ENCODE measurements at places on chromosomes 3 and 15. TPM values are rescaled to one million over a fixed set of nuclear protein-coding genes. Genes with fewer than 3 reads are reported as not detected.

DNA sequence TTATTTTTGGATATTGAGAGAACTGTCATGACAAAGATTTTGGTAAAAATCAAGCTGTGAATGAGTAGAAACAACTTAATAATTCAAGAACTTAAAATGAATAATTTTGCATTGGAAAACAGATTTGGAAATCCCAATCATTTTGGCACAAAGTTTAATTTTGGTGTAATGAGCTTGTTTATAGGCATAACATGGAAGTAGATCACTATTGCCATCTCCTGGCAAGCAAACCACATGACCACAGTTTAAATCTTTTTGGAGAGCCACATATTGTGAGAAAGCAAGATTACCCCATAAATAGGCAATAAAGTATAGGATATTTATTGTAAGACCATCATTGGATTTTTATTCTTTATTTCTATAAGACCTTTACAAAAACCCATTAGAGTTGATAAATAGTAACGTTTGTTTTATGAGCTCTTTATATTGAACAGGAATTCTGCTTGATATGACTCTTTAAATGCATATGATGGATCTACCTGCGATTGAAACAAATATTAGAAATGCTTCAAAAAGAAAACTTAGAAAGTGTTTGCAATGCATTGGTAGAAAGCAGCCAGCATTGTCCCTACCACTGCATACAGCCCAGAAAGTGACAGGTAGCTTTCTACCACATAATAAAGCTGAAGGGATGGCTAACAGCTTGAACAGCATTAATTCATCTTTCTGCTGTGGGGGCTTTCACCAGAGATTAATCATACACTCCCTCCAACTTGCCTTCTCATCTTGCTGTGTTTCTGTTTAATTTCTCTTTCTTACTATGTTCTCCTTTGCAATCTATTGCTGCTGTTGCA lies 766.8 kb downstream of the TBL1XR1 start:
- no peak for DNase-seq

Gene TRH
- not detected for total RNA-seq

DNA sequence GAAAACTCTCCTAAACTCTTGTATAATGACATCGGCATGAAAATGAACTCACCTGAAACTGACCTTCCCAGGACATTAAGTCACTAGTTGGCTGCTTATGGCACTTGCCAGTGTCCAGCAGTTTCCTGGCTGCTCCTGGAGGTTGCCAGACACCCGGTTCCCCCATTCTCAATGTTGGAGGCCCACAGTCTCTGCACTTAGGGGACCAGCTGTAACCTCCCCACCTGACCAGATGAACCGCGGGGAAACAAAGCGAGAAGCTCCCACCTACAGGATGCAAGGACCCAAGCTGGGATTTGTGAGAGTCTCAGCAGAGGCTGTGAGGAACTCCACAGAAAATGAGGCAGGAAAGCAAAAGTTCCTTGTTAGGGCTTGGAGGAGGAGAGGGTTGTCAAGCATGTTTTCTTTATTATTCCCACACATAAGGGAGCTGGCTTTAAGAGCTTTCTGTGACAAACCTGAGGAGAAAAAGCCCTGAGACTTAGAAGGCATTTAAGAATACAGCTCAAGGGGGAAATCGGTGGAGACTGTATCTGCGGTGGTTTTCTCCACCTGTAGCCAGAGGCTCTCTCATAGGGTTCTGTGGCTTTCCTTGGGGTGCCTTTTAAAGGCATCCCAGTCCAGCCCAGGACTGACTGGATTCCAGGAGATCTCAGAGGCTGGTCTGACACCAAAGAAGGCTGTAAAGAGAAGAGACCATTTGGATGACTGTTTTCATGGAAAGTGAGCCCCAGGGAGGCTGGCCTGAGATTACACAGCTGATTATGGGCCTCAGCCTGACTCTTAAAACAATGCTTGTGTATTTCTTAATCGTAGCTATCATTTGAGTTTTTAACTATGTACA lies 4.6 kb downstream of the TPM1 start:
- no peak for DNase-seq

Gene ADAMTS17
- total RNA-seq, result 46.9 TPM

DNA sequence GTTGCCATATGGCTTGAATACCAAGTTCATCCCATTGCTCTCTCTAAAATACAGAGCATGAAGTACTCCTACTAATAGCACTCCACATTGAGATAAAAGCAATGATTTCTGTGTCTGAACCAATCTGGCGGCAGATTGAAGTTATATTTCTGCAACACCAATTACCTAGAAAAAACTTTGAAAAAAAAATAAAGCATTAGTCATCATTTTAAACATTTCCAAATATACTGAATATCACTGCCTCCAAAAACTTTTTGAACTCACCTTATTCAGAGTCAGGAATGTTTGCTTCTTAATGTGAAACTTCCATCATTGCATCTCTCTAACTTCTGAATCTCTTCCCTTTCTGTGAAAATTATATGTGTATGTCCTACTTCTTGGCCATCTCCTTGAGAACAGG lies 540.5 kb downstream of the GRM7 start:
- no peak for DNase-seq

DNA sequence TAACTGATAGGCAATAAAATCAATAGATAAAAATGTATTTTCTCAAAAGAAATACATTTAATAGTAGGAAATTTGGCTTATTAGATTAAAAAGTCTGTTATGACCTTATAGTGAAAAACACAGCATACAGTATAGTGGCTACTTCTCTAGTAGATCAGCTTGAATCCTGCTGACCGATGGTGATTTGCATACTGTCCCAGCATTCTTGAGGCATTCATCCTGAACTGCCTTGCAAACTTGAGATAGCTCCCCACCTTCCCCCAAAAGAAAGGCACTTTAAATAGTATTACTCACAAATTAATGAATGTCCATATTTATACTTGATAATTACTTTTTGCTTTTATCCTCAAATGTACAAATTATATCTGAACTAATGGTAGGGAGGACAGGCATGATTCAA lies 6.7 kb downstream of the CHMP2B start:
- no peak for DNase-seq

DNA sequence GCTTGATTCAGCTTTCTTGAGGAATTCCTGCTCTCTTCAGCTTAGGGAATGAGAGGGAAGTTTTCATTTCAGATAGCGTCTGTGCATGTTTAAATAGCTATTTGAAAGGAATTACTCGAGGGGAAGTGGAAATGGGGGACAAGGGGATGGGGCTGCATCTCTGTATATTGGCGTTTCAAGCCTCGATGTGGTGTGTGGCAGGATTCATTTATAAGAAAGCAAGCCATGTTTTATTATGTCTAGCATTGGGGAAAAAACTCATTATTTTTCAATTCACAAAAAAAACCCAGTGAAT lies 1.0 kb downstream of the ATP2C1 start:
- no peak for DNase-seq

- DNase-seq, result no peak
Observed at GRCh38 chr15:84656972-84657371, 1.0 kb downstream of the NMB start.

Gene ARPC4
- 53.3 TPM for total RNA-seq

Gene TERC
- total RNA-seq, result 55.1 TPM

DNA sequence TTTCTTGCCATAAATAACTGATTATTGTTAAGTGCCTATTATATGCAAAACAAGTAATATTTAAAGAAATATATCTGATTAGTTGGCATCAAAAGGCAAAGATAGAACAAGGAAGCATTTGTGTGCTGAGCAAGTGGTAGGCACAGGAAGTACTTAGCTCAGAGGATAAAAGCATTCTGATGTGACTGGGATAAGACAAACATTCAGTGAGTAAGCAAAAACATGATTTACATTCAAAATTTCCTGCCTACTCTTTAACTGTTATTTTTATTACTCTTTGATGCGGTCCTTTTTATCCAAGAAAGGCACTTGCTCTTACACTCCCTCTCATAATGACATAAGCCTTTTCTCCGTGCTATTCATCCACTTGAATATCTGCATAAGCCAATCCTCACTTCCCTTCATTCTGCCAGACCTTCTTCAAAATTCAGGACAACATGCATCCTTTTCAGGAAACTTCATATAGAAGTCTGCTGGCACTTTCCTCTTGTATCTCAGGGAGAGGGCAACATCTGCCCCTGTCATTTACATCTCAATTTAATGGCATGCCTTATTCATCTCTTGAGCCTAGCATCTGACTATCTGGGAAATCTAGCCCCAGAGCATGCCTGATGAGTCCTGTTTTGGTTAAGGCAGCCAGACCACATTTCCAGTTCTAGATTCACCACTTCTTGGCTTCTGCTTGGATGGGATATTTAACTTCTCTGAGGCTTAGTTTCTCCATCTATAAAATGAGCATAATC lies 478.2 kb upstream of the ROBO2 start:
- no peak for DNase-seq

- DNase-seq, result no peak
Observed at GRCh38 chr15:99450896-99451358, 114.9 kb upstream of the MEF2A start.

Gene PLS1
- 12.2 TPM for total RNA-seq

Gene ACTR8
- total RNA-seq, result 16.7 TPM

Gene WDR93
- not detected for total RNA-seq

DNA sequence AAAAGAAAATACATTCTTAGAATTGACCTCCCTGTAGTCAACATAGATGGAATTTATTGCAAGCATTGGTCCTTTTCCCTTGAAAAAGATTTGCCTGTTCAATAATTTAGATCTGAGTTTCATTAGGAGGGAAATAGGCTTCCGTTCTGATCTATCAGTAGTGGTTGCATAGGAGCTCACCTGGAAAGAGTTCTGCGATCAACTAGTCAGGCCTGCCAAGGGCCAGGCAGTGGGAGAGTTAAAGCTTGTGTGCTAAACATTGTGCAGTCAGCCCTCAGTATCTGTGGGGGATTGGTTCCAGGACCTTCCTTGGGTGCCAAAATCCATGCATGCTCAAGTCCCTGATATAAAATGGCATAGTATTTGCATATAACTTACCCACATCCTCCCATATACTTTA lies 29.6 kb upstream of the IDH2 start:
- DNase-seq, result no peak

DNA sequence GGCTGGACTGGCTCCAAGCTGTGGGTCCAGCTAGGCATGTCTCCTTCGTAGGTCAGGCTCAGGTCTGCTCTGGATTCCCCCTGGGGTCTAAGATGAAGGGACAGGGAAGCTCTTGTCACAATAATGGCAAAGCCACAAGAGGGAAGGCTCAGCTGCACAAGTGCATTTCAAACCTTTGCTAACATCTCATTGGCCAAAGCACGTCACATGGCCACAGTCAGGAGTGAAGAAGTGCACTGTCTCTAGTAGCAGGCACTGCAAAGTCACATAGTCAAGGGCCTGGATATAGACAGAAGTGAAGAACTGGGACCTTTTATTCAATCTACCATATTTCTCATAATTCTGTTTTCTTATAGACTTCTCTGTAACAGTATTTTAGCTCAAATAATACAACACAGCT lies 20.1 kb downstream of the DLEC1 start:
- no peak for DNase-seq

GRCh38 chr15:84752700-84753099 lies 4.3 kb downstream of the ZNF592 start:
- no peak for DNase-seq

DNA sequence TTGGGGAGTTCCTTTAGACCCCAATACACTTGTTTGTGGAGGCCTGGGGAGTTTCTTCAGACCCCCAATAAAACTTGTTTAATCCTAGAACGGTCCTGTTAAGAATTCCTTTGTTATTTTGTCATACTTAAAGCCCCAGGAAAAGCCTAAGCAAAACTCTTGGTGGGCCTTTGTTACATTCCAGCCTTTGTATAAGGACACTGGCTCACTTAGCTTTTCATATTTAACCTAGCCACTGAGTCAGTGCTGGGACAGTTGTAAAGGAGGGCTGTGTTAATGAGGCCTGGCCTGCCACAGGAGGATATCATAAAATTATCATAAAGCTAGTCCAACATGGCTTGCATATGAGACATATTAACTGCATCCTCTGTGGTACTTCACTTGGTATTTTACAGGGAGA lies 760.1 kb downstream of the ZNF385D start:
- DNase-seq, result no peak

Gene SPRED1
- total RNA-seq, result 6.7 TPM

- no peak for DNase-seq
Observed at GRCh38 chr3:47376393-47376792, 4.4 kb upstream of the PTPN23 start.

DNA sequence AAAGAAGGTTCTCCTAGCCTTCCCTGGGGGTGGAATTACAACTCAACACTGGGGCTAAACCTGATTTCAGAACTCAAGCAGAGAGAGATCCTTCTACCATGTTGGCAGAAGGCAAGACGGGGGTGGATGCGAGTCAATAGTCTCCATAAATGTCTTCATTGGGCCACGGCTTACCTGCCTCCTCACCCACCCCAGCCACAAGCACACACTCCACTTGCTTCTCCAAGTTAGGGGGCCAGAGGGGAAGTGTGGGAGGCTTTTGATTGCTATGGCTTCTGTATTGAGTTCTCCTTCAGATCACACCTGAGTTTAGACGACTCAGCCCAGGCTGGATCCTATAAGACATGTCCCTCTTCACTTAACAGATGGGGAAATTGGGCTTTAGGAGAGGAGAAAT lies 178.9 kb downstream of the UACA start:
- no peak for DNase-seq

Gene CFAP92
- 0.25 TPM for total RNA-seq

DNA sequence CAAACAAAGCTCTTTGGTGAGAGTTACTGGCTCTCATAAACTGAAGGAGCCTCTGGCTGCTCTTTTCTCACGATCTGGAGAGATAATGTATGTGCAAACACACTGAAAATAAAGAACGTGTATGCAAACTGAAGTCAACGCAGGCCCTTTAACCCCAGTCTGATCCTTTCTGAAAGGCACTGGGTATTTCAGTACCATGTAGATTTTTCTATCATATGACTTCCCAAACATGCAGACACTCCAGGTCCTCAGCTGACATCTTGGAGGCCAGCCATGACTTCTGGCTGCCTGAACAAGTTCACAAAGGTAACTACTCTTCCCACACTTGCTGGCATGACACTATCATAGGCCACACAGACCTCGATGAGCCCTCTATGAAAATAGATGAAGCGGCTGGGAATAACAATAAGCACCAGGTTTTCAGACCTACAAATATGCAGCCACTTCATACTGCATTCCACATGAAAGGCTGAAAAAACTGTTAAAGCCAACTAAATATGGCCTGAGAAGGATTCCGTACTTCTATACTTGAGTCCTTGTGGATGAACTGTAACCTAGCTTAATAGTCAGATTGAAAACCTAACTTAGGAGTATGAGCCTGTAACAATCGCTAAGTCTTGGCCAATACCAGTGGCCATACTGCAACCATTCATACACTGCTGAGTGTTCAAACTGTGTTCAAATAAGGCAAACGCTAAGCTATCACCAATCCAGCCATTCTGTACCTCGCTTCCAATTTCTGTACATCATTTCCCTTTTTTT lies 121.3 kb downstream of the THRB start:
- no peak for DNase-seq

GRCh38 chr3:59783468-59783988 lies 733.7 kb upstream of the CFAP20DC start:
- DNase-seq, result no peak

Gene TEX55
- total RNA-seq, result not detected

Gene ECE2
- total RNA-seq, result not detected

GRCh38 chr15:97791824-97792792 lies 168.4 kb upstream of the ARRDC4 start:
- DNase-seq, result no peak

All from liver (tissue), 10 donors.